ENCODE measurements at places on chromosomes 11 and 22.

DNA sequence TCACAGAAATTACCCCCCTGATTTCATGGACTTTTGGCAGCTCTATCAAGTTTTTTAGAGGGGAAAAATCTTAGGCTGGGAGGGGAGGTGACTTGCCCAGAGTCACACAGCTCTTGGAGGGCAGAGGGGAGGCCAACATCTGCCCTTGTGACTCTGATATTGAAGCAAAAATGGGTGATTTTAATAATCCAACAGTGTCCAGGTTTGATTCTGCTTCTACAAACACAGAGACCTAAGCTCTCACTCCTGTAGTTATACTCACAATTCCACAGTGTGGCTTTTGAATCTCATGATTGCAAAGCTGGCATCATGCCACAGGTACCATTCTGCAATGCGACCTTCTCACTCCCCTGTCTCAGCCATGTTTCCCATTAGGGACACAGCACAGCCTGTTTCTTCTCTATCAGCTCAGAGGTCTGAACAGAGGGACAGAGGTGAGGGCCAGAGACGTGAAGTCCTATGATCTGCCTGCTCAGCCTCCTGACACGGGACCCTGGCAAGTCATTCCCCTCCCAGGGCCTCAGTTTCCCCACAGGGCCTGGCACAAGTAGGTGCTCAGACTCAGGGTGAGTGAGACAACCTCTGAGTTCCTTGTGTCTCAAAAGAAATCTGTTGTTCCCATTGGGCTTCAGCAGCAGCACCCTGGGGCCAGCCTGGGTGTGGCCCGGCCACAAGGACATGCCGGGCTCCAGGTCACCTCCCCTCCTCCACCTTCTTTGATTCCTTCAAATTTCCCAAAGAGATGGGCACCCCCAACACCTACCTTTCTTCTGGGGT, 766 bp downstream of the APOL2 start:
- DNase-seq, result no peak

DNA sequence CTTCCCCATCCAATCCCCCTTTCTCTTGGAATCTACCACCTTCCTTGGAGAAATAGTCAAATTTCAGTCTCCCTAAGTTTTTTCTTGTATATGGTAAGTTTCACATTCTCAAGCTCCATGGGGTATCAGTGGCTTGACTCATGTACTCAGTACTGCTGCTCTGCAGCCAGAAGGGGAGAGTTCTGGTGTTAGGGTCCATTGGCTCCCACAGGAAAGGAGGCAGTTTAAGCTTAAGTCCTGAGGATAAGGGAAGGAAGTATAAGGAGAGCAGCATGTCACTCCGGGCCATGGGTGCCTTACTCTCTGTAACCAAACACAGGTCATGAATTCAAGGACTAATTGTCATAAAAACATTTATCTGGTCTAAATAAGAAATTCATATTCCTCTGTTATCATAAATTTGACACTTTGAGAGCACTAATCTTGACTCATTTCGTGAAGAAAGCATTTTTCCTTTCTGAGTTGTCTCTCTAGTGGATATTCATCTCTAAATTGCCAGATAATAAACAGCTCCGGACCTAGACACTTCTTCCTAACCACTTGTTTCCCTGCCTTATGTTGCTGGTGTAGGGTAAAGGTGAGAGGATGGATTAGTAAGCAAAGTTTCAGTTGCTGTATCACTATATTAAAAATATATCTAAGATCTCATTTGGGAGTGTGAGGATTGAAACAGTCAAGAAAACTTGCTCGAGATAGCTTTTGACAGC, 20.1 kb upstream of the SORL1 start:
- DNase-seq, result no peak

DNA sequence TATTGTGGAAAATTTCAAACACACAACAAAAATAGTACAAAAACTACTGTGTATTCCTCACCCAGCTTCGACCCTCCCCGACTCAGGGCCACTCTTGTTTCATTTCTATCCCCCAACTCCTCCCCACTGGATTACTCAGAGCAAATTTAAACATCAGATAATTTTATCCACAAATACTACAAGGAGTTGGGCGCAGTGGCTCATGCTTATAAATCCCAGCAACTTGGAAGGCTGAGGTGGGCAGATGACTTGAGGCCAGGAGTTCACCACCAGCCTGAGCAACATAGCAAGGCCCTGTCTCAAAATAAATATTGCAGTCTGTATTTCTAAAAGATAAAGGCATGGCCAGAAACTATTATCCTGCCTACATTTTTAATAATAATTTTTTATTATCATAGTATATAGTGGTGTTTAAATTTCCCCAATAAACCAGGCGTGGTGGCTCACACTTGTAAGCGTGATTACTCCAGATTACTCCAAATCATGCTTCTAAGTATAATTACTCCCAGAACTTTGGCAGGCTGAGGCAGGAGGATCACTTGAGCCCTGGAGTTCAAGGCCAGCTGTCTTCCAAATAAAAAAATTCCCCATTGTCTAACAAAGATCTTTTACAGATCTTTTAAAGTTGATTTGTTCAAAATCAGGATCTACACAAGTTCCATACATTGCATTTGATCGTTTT, 39.8 kb downstream of the LRRC32 start:
- DNase-seq, result no peak

DNA sequence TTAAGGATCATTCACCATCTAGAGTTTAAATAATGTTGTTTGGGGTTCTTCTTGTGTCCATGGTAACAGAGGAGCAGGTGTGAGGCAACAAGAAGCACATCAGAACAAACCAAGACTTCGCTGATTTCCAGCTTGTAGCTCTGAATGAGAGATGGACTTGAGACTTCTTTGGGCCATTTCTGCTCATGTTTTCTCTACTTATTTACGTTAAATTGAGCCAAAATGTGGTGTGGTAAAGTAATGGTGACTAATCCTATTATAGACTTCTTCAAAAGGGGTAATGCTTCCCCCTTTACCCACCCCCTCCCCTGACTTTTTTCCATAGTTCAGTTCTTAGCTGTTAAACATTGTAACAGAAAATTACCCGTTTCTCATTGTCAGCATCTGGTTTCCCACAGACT, 65.2 kb downstream of the CSTPP1 start:
- no peak for DNase-seq

DNA sequence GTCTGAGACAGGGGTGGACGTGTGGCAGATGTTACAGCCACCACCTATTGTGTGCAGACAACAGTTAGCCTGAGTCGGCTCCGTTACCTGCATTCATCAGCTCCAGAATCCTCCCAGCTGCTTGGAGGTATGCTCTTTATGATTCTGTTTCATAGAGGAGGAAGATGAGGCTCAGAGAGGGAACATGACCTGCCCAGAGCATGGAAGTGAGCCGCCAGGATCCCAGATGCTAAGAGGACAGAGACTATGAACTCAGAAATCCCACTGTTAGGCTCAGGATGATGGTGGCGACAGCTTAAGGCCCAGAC, 1.5 kb downstream of the EMID1 start:
- DNase-seq, result no peak

- DNase-seq, result peak; percentile 30
Measured at GRCh38 chr11:102422817-102423712, 29.5 kb downstream of the TMEM123 start.

- DNase-seq, result no peak
Measured at GRCh38 chr11:36155124-36155561, 134.1 kb downstream of the COMMD9 start.

- DNase-seq, result no peak
Measured at GRCh38 chr11:3226846-3227567, 5.2 kb downstream of the MRGPRE start.

GRCh38 chr22:44395118-44396005, 82.6 kb upstream of the SHISAL1 start:
- no peak for DNase-seq

DNA sequence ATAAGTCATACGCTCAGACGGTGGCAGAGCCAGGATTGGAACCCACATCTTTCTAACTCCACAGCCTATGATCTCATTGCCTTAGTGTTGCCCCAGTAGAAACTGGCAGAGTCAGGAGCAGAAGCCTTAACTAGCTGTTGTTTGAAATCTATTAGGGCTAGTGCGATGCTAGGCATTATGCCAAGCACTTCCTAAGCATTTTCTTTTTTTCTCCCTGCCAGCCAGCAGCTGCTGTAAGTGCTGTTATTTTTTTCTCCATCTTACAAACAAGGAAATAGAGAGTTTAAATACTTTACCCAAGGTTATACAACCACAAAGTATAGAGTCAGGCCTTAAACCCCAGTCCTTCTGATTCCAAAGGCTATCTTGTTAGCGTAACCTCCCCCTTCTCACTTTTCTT, 161.0 kb upstream of the SORL1-AS1 start:
- no peak for DNase-seq

DNA sequence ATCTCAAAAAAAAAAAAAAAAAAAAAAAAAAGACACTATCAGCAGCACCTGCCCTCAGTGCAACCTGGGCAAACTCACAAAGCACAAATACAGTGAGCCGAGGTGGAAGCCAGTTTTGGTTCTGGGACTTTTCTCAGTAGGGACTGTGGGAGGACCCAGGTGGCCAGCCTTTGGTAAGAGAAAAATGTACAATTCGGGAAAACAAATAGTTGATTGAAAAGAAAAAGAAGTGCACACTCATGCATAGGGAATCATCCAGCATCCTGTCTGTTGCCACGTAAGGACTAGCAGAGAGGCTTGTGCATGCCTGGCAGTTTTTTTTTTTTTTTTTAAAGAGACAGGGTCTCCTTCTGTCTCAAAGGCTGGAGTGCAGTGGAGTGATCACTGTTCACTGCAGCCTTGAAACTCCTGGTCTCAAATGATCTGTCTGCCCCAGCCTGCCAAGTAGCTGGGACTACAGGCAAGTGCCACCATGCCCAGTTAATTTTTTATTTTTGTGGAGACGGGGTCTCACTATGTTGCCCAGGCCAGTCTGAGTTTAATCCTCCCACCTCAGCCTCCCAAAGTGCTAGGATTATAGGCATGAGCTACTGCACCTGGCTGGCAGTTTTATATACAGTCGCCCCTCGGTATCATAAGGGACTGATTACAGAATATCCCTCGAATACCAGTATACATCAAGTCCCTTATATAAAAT, 36.7 kb downstream of the TPST2 start:
- no peak for DNase-seq

DNA sequence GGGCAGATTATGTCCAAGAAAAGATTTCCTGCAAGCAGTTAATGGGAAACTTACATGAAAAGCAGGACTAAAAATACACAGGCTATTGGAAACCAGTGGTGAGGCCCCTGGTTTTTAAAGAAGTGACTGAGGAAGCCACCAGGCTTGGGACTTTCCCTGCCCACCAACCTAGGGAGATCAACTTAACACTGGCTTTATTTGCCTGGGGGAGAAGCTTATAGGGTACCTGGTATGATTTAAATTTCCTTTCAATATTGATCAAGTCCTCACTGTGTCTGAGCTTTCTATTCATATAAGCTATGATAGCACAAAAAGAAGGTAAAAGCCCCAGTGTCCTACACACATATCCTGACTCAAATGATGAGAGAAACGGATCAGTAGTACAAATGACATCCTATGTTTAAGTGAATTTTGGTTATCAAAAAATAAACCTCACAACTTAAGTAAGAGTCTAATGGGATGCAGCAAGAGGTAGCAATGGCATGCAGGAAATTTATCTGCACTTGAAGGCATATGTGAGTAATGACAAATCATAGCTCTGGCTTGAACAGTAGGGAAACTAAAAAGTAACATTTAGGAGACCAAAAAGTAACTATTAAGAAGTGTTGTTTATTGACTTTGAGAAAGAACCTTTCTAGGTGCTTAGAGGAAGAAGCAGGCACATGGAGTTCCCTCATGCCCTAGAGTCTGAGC, 85.3 kb downstream of the GAB2 start:
- DNase-seq, result no peak

GRCh38 chr11:60133917-60134316, 45.5 kb downstream of the MS4A2 start:
- no peak for DNase-seq

All from NCI-H1930 (cell line).